ENCODE measurements at places on chromosomes 5 and 9.

DNA sequence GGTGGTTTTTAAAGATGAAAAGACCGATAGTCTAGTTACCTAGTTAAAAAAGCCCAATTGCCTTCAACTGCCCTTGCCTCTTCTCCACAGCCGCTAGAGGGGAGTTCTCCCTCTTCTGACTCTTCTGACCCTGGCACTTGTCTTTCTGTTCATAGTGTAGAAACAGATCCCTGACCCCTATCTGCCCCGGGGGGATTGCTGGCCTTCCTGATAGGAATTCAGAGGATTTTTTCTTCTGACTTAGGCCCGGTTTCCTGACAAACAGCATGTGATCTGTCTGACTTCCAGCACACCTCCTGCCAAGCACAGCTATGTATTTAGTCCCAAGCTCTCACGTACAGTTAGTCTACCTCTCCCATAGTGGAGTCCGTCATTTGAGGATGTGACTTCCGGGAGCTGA lies 5.0 kb upstream of the TMEM268 start:
- no peak for DNase-seq

- DNase-seq = no peak
Measured at GRCh38 chr5:135488727-135489465, 36.7 kb upstream of the TIFAB start.

DNA sequence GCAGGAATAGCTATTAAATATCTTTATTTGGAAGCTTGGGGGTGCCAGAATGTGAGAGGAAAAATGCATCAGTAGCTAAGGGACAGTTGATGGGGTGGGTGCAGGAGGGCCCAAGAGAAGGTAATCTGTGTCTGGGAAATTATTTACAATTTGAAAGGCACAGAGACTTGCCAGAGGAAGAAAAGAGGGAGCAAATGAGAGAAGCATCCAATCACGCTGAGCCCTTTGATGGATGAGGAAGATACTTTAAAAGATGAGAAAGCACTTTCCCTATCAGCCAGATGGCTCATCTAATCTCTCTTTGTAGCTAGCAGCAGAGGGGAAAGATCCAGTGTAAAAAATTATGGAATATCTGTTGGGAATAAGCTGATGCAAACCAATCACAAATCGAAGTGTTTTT lies 57.0 kb upstream of the ABCA1 start:
- DNase-seq = no peak

GRCh38 chr9:93894691-93895079 lies 60.5 kb downstream of the BARX1 start:
- DNase-seq = peak; percentile 29

Measured in activated CD8-positive, alpha-beta memory T cell treated with anti-CD3 and anti-CD28 coated beads, Interleukin-2, amount 50 U/mL, for 48 hours (primary cell).